ENCODE measurements at places on chromosomes 7 and 10. TPM values are rescaled to one million over a fixed set of nuclear protein-coding genes. Genes with fewer than 3 reads are reported as not detected.

DNA sequence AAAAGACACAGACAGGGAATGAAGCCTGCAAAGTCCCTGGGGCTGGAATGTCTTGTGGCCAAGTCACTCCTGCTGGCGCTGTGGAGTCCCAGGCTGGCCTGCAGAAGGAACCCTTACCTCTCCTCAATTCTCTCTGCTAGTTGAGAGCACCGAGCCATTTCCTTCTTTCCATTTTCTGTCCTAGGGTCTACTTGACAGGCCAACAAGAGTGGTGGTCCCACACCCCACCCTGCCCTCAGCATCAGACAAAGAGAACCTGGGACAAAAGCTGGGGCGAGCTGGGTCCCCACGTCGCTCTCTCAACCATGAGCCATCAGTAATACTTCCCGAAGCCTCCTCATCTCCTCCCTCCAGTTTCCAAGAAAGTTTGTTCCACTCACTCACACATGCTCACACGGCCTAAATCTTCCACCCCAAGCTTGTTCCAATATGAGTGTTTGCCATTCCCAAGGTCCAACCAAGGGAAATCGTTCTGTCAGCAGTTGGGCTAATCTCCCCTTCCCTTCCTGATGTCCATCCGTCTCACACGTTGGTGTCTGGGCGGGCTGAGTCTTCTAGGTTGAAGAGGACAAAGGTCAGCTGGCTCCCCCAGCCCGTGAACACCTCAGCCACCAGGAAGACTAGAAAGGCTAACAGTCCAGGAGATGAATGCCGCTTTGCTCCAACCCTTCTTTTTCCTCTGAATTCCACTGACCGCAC, 44.3 kb downstream of the CLEC2L start:
- DNase-seq: no peak

- no peak for DNase-seq
These were observed 58.7 kb downstream of the C10orf120 start for GRCh38 chr10:122640921-122641320.

CAV1 gene
- total RNA-seq: 168 TPM

DNA sequence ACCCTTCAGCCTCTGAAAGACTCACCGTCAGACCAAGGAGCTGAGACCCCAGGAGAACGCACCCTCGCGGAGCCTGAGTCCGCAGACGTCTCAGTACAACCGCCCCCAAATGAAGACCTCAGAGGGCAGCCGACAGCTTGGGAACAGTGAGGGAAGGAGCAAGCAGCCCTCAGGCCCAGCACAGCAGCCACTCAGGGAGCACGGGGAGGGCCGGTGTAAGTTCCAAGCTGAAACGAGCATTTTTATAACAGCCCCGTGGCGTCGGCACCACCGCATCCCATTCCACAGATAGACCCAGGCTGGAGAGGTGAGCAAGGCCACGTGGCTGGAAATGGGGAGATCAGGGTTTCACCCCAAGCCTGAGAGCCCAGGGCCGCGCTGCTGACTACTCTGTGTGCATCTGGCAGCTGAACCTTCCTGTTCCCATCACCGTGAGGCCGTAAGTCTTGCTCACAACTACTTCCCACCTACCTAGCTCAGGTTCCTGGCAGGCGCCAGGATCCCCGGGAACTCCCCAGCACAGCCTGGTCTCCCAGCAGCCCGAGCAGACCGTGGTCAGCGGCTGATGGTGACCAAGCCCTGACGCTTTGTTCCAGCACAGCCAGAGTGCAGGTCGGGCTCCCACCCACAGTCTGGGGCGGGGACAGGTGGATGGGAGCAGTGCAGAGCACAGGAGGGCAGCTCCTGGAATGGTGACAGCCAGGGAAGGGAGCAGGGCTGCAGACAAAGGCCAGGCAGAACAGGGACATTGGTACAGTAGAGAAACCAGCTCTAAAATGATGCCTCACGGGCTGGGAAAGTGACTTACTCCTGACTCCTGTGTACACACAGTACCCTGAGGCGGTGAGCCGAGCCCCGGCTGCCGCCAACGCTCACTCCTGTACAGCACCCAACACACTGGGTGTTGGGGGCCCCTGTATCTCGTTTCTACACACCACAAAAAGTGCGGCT, 6.1 kb upstream of the NOM1 start:
- DNase-seq: no peak

DNA sequence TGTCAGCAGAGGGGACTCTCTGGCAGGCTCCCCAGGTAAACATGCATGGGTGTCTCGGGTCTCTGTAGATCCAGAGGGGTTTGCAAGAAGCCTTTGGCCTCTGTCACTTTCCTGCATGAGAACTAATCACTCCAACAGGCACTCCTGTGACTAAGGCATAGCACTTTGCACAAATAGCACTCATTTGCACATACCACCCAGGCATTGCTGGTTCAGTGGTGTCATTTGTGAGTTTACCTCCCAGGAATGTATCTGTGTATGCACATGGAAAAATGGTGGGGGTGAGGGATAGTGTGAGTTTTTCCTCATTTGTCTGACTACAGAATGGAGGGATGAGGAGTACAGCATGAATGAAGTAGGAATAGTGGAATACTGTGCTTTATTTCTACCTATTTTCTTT, 39.5 kb downstream of the CNNM1 start:
- DNase-seq: no peak

DNA sequence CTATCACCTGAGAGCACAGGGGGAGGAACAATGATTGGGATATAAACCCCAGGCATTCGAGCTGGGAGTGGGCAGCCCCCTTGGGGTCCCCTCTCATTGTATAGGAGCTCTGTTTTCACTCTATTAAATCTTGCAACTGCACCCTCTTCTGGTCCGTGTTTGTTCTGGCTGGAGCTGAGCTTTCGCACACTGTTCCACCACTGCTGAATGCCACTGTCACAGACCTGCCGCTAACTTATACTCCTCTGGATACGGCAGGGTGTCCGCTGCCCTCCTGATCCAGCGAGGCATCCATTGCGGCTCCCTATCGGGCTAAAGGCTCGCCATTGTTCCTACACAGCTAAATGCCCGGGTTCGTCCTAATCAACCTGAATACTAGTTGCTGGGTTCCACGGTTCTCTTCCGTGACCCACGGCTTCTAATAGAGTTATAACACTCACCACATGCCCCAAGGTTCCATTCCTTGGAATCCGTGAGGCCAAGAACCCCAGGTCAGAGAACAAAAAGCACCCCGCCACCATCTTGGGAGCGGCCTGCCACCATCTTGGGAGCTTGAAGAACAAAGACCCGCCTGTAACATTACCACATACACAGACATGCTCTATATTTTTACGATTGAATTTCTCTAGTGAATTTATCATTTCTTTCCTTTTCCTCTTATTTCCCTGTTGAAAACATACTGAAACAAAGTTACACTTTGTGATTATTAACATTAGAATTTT, 9.0 kb downstream of the ZWINT start:
- no peak for DNase-seq

DNA sequence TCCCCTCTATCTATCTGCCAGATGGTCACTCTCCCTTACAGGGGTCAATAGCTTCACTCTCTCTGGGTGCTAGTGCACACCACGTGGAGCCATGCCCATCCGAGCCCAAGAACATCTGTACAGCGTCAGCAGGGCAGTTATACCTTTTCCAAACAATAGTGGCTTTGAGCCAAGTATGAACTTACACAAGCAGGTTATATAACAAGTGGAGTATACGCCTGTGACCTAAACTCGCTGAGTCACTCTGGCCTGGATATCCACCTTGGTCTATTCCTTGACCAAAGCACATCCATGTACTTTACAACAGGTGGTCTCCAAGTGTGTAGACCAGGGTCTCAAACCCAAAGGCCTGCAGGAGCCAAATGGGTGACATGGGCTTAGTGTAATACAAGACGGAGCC, 20.3 kb downstream of the PLAC9 start:
- DNase-seq: no peak

INA gene
- not detected for total RNA-seq

DNA sequence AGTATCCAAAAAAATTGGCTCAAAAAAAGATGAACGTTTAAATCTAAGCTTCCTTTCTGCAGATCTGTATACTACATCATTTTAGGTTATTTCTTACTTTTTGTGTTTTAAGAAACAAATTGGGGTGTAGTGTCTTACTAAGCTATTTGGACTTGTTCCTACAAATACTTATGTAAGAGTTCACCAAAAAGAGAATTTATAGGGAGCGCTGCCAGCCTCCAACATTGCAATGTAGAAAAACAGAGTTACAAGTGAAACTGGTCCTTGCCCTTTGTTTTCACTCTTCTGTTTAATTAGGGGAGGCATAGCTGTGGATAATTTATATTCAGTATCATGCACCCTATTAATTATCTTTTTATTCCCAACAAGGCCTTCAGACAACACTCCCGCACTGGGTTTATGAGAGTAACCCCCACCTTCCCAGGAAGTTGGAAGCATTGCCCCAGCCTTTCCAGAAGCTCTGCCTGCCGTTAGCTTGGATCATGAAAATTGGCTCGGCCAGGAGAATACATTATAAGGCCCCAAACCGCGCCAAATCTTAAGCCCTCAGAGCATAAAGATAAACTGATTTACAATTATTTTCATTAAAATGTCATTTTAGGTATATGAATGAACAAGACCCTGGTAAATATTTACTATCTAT, 261.8 kb upstream of the KLF6 start:
- no peak for DNase-seq

- no peak for DNase-seq
These were observed 470.7 kb upstream of the MKI67 start for GRCh38 chr10:128596906-128597305.

DNA sequence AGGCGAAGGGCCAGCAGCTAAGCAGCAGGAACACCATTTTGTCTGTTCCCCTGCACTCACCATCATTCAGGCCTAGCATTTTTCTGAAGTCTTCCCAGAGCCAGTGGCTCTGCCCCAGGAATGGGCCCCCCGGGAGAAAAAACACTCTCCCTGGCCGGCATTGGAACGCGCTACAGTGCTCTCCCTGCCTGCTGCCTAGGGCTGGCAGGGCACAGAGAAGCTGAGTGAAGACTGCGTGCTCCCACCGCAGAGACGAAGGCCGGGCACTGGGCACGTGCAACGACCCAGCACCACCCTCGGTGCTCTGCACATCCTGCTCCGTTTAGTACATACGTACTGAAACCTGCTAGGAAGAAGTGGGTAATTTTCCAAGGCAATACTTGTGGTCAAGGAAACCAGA, 34.4 kb downstream of the HSPA12A start:
- no peak for DNase-seq

GRCh38 chr10:11057448-11057847, 39.8 kb downstream of the CELF2 start:
- no peak for DNase-seq

DPYSL4 gene
- 1.5 TPM for total RNA-seq

GFRA1 gene
- 0.92 TPM for total RNA-seq

DNA sequence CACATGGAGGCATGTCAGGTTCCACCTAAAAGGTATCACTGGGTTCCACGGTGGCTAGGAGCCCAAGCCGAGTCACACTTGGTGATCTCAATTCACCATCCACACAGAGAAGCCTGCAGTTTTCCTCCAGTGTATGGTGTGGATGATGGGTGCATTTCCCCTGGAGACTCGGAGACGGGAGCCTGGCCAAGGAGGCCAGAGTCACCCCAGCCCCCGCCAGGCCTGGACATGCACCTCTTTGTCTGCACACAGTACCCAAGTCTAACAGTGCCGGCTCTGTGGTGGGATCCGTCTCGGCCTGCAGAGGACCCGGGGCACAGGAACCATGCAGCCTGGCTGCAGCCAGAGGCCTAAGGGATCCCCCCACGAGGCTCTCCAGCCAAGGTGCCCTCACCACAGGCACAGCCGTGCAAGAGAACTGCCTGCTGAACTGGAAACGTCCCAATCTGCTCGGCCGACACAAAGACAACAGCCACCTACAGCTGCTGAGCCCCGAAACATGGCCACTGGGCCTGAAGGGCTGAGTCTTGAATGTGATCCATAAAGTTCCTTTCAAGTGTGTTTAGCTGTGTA, 75.2 kb downstream of the DIP2C start:
- no peak for DNase-seq

DNA sequence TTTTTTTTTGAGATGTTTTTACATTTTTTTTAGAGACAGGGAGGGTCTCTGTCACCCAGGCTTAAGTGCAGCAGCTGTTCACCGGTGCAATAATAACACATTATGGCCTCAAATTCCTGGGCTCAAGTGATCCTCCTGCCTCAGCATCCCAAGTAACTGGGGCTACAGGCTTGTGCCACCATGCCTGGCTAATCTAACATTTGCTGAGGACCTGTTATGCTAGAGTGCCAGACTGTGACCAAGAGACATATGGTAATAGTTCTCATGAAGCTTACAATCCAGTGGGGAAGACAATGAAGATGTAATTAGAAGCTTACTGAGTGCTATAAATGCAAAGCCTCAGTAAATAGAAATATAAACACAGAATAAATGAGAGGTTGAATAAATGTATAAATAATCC, 17.6 kb upstream of the ORC5 start:
- no peak for DNase-seq

- peak; percentile 52 for DNase-seq
These were observed 71.3 kb downstream of the MYOF start for GRCh38 chr10:93410697-93411348.

Data from NCI-H460 (cell line).